Right cardiac atrium (tissue), 5 donors: ENCODE measurements at places on chromosomes 5 and 9. TPM values are rescaled to one million over a fixed set of nuclear protein-coding genes. Genes with fewer than 3 reads are reported as not detected.

ZNF883 gene
- polyA plus RNA-seq, result 8.3 TPM

FOXD4L5 gene
- not detected for polyA plus RNA-seq

PCDHGC5 gene
- 1.4 TPM for polyA plus RNA-seq

CCDC152 gene
- 2.9 TPM for polyA plus RNA-seq

ARL14EPL gene
- polyA plus RNA-seq, result not detected

SPINK13 gene
- polyA plus RNA-seq, result 0.72 TPM

NOXA1 gene
- 4.3 TPM for polyA plus RNA-seq

C5orf58 gene
- polyA plus RNA-seq, result 0.68 TPM

TMEFF1 gene
- polyA plus RNA-seq, result 0.02 TPM

SHISAL2B gene
- polyA plus RNA-seq, result not detected

HOMER1 gene
- polyA plus RNA-seq, result 10.0 TPM

LECT2 gene
- polyA plus RNA-seq, result not detected

ORM1 gene
- polyA plus RNA-seq, result 0.70 TPM

ANKRD31 gene
- polyA plus RNA-seq, result 0.05 TPM

GCNT4 gene
- 0.27 TPM for polyA plus RNA-seq

NFIL3 gene
- polyA plus RNA-seq, result 43.7 TPM

GRM6 gene
- polyA plus RNA-seq, result under 0.01 TPM

ELL2 gene
- 16.7 TPM for polyA plus RNA-seq

HSPA4 gene
- 52.1 TPM for polyA plus RNA-seq

MAP1B gene
- 19.7 TPM for polyA plus RNA-seq

GKAP1 gene
- 18.6 TPM for polyA plus RNA-seq

SH3TC2 gene
- polyA plus RNA-seq, result 4.9 TPM

PCDHGB2 gene
- 1.9 TPM for polyA plus RNA-seq

NAIP gene
- 2.2 TPM for polyA plus RNA-seq
